Activated CD4-positive, alpha-beta T cell treated with anti-CD3 and anti-CD28 coated beads, Interleukin-2, amount 50 U/mL, for 16 hours (primary cell): ENCODE measurements at places on chromosomes 12 and 14.

- peak; percentile 64 for DNase-seq
These were observed 1.9 kb upstream of the BCL11B start for GRCh38 chr14:99273766-99274345.

GRCh38 chr12:128267131-128267622 is at the start of gene TMEM132C:
Gene TMEM132C (plus strand): TSS chr12:128267170. CDS start chr12:128267403, 233 bp downstream.
- no peak for DNase-seq

DNA sequence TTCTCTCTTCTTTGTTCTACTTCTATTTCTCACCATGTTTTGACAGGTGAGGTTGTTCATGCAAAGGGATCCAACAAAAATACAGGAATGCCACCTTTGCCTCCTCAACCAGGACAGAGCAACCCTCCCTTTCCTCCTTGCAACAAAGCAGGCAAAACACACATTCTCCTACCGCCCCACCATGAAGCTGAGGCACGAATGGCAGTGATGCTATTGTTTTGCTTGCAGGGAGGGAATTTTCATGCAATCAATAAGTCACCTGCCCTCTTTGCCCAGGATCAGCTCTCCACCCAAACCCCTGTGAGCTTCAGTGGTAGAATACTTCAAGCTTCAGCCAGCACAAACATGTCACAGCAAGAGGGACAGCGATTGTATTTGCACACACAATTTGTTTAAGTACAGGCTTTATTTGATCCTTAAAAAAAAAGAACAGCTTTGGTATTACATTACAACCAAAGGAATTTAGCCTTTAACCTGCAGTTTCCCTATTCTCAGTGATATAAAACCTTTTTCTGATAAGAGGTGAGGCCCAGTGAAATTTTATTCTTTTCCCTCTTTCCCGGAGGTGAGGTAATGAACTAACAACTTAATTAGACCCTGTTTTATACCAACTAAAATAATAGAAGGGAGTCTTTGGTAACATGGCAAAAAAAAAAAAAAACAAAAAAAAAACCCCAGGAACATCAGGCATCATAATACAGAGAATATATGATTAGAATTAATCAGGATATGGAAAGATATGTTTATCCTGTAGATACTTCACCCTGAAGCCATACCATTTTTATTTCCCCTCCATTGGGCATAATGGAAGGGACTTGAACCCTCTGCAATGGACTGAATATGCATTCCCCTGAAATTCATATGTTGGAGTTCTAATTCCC is 87.0 kb upstream of the EEA1 start:
- DNase-seq = no peak

DNA sequence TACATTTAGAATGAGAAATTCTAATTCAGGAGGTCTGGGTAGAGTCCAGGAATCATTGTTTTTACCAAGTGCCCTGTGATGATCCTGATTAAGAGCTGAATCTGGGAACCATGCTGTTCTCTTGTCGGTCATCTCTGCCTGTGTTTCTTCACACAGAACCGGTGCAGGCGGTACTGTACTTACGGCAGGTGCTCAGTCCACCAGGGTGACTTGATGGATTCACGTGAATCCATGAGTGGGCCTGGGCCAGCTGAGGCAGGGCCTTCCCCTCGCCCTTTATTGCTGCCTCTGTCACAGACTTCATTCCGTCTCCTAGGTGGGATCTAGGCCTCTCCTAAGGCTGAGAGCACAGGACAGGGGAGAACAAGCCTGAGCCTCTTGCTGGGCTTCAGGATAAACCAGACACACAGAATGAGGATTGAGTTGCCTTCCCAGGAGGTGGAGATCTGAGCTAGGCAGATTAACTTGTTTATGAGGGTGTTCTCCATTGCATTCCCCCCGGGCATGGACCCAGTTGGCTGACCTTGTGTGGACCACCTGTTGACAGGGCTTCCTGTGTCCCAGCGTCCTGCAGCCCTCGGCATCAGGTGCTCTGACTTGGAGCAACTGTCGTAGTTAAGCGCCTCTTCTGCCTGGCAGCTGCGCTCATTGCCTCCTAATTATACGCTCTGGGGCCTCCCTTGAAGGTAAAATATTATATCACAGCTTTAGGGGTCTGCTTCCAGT is 42.1 kb downstream of the B4GALNT3 start:
- no peak for DNase-seq

- DNase-seq = no peak
These were observed 4.3 kb downstream of the SPTLC2 start for GRCh38 chr14:77612011-77612620.

DNA sequence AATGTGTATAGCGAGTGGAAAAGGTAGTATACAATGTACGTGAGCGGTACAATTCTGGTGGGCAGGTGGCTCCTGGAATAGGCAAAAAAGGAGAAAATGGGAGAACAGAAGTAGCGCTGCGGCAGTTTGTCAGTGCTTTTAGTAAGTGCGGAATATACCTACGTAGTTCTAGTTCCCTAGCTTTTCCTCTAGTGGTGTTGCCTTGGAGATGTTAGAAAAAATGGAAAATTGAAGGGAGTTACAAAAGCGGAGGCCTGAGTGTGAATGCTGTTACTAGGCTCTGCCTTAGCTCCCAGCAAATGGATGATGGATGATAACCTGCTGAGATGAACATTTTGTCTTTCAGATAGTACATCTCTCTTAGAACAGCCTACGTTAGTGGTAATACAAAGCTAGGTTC is 1.1 kb downstream of the TTC8 start:
- no peak for DNase-seq

DNA sequence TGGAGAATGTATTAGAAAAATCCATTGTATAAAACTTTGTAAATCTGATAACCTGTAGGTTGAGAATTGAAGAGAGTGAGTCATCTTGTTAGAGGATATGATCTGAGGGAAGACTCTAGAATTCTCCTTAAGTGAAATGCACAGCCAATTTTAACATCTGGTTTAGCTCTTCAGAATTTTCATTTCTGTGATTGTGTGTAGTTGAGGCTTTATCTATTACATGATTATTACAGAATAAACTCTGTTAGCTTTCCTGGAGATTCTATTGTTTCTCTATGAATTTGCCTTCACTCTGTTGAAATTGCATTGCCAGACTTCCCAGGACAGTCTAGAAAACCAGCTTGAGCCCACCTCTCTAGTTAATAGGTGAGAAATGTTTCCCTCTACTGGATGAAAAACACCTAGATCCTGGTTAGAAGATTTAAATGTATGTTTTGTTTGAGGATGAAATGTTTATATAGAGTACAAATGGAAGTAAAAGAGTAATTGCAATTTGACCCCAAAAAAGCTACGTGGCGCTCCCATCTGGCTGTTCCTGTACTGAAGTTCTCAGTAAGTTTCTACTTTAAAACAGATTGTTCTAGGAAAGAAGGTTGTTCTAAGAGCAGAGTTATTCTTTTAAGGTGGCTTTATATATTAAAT is 2.9 kb downstream of the NUDT4 start:
- DNase-seq = no peak

GRCh38 chr12:97967831-97968230 is 505.2 kb downstream of the RMST start:
- no peak for DNase-seq

GRCh38 chr14:93023039-93023438 is 92.7 kb downstream of the ITPK1 start:
- DNase-seq = peak; percentile 12
